ENCODE measurements at places on chromosomes 3 and 15. TPM values are rescaled to one million over a fixed set of nuclear protein-coding genes. Genes with fewer than 3 reads are reported as not detected.

DNA sequence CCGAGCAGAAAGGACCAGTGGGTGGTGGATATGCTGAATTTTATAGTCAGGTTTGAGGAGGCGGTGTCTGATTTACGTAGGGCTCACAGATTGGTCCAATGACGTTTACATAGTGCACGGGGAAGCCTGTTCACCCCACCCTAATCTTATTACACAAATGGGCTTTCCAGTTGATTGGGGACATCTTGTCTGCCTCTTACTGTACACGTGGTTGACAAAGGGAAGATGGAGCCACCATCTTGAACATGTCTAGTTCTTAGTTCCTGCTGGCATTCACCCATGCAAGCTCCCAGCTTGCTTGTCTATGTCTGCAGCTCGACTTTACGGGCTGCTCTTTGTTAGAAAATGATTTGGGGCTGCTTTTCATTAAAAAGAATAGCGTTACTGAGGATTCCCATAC, 332.0 kb upstream of the SLCO3A1 start:
- DNase-seq: no peak

GRCh38 chr15:99857836-99858235, 124.6 kb upstream of the LYSMD4 start:
- DNase-seq: no peak

DNA sequence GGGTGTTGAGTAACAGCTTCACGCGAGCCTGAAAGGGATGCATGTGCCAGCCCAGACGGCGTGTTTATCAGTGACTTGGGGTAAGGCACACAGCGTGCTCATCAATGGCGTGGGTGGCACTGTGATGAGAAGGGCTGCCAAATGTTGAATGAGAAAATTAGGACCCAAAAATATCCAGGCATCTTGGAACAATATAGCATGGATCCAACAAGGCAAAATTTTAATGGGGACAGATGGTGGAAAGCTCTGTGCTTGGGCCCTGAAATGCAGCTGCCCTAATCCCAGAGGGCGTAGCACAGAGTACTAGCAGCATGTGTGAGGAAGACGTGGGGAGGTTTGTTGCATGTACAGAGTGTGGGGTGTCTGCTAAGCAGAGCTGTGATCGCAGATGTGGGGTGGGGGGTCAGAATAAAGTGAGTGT, 48.9 kb downstream of the SSUH2 start:
- DNase-seq: no peak

DNA sequence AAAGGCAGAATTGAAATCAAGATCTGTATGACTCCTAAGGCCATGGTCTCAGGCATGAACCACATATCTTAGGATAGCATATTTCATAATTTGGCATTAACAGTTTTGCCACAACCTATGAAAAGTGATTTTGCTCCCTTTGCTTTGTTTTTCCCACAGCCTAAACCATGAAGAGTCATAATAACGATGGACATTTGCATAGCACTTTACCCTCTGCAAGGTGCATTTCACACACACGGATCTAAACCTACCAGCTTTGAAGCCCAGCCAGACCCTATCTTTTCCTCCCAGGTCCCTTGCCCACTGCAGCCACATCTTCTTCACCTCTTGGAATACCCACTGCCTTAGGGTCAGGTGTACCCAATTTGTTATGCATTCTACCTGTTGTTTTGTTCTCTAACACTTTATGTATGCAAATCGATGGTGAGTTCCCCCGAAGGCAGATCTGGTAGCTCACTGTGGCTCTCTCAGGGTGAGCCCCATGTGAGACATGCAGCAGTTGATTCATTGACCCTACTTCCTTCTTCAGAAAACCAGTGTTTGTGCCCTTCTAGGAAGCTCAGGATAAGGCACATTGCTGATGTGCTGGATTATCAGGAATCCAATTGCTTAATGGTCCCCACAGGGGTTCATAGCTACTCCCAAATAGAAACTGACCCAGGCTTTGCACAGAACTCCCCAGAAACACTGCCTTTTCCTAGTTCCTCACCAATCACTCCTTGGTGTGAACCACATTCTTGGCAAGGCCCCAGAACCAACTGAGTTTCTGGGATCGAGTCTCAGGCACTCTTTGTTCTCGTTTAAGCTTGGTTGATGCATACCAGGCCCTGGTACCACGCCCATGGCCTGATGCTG, 8.7 kb downstream of the ARHGAP31 start:
- no peak for DNase-seq

GRCh38 chr3:127555108-127555507, 35.4 kb downstream of the TPRA1 start:
- DNase-seq: no peak

GRCh38 chr15:89320200-89320599, 14.4 kb downstream of the POLG start:
- DNase-seq: no peak

DNA sequence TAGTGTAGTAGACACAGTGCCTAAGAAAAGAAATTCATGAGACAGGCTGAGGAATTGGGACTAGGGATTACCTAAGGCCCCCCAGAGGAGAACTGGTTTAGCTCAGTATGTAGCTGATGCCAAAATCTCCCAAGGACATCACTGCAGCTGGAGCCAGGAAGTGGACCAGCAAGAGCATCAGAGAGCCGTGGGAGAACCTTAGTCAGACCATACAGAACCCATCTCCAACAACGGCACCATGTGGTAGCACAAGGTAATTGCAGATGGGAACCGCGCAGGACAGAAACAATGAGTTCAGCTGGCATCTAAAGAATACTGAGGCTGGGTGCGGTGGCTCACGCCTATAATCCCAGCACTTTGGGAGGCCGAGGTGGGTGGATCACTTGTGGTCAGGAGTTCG, 81.7 kb downstream of the WNT5A start:
- DNase-seq: no peak

DNA sequence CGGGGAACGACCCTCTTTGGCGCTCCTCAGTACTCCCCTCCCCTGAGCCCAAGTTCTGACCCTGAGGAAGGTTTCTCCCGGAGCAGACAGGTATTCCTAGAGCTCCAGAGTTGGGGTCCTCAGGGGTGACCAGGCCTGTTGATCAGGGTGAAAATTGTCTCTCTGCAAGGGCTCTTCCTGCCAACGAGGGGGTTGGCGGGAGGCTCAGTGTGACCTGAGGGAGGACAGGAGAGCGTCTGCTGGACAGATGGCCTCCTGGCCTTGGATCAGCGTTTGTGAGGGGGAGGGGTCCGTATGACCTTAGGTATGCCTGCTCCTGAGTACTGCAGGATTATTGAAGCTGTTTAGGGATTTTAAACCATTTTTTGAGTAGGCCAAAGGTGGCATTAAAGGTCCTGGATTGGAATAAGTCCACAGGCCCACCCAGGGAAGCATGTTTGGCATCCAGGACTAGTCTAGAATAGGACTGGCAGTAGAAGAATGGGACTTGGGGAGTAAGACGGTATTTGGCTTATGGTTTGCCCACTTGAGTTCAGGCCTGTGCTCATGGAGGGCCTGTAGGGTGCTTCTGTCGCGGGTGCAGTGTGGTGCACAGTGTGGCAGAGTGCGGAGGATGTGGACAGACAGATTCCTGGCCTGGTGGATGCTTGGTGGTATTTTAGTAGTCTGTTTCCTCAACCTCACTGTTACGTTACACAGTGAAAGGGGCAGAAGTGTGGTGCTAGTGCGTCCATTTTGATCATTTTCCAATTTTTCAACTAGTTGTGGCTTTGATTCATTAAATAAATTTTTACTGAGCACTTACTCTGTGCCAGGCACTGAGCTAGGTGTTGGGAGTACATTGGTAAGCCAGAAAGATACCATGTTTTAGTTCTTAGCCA, 959 bp downstream of the ZNF592 start:
- DNase-seq: peak; percentile 37

DNA sequence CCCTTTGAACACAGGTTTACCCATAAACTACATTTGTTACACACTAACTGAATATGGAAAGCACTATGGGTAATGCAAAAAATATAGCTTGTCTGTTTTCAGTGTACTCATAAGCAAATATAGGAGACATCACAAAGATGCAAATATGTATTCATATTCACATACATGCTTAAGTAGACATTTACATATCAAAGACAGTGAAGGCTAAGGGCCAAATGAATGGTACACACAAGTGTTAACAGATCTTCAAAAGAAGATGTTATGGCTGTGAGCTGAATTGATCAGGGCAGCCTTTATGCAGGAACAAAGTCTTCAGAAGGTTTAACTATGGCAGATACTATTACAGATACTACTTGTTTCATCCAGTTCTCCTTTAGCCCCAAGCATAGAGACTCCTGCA, 384.1 kb downstream of the FHIT start:
- DNase-seq: no peak

GRCh38 chr3:53551324-53551723, 56.9 kb downstream of the CACNA1D start:
- DNase-seq: no peak

DNA sequence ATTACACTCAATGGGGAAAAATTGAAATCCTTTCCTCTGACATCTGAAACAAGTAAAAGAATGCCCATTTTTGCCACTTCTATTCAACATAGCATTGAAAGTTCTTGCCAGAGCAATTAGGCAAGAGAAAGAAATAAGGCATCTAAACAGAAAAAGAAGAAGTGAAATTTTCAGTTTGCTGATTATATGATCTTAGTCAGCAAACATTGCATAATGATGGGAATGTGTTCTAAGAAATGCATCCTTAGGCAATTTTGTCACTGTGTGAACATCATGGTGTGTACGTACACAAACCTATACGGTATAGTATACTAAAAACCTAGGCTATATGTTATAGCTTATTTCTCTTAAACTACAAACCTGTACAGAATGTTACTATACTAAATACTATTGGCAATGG, 278.0 kb downstream of the CGGBP1 start:
- DNase-seq: no peak

DNA sequence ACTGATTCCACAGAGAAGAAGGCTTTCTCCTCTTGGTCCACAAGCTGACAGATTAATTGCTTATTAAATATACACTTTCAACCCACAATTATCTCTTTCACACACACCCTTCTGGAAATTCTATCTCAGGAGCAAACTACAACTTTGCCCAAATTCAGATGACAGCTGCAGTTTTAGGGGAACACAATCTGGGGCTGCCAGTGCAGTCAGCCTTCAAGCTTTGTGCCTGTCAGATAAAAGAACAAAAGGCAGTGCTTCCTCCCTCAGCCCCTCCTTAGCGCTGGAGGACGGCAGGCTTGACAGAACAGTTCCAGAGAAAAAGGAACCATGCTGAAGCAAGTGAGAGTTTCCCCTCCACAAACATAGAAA, 99.6 kb downstream of the TMCC1 start:
- no peak for DNase-seq

DNA sequence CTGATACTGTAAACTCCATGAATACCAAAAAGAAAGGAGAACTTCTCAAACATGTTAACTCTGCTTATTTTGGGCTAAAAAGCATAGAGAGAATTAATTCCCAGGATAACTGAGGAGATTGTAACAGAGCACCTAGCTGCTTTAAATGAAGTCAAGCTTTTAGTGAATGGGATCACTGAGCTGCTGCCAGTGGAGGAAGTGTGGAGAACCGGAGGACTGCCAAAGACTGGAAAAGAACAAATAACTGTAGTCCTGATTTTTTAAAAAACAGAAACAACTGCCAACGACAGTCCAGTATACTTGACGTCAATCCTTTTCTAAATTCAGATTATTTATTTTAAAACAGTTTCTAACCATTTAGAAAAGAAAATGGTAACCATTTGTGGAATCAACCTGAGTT, 3.3 kb downstream of the C3orf70 start:
- no peak for DNase-seq

DNA sequence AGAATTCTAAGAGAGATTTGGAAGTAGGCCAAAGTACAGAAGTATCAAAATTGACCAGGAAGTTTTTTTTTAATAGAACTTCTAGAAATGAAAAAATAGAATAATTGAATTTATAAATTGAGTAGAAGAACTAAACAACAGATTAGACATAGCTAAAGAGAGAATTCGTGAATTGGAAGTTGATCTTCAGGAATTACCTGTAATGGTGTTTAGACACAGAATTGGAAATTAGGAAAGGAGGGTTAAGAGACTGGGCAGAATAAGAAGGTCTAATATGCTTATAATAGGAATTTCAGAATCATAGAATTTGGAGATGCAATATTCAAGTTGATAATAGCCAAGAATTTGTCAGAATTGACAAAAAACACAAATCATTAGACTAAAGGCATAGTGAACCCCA, 16.2 kb downstream of the ACVR2B start:
- no peak for DNase-seq

GRCh38 chr3:71581457-71582035, 2.0 kb downstream of the FOXP1 start:
- peak; percentile 8 for DNase-seq

Gene ATRIP
- total RNA-seq: 25.3 TPM

Gene HES1
- 17.7 TPM for total RNA-seq
